ENCODE measurements at places on chromosomes 2 and 18. TPM values are rescaled to one million over a fixed set of nuclear protein-coding genes. Genes with fewer than 3 reads are reported as not detected.

DNA sequence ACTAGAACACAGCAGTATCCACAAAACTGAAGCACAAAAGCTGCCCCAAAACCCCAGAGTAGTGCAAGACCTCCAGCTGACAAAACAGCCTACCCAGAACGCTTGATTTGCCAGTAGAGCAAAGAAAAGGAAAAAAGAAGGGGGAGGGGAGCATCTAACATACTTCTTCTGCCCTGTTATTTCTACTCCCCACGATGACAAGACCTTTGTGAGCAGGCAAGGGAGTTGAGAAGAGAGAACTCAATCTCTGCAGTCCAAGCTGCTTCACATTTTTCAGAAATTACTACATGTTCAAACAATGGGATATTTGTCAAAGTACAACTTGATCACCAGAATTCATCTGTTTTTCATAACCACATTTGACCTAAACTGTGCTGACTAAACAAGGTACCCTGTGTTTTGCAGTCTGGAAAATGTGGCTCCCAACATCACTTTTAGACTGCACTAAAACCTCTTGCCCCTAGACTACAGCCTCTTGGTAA, 286.7 kb downstream of the EXOC6B start:
- H3K27me3 ChIP-seq = no peaks in the 10 kb centered on the region
- H3K36me3 ChIP-seq = no peaks in the 10 kb centered on the region
- no peak for DNase-seq
- H3K4me1 ChIP-seq = peaks cover 12% of the 10 kb centered on the region
- H3K27ac ChIP-seq = peak overlapping the region; percentile 7
- no peak overlapping the region for H3K4me3 ChIP-seq

DNA sequence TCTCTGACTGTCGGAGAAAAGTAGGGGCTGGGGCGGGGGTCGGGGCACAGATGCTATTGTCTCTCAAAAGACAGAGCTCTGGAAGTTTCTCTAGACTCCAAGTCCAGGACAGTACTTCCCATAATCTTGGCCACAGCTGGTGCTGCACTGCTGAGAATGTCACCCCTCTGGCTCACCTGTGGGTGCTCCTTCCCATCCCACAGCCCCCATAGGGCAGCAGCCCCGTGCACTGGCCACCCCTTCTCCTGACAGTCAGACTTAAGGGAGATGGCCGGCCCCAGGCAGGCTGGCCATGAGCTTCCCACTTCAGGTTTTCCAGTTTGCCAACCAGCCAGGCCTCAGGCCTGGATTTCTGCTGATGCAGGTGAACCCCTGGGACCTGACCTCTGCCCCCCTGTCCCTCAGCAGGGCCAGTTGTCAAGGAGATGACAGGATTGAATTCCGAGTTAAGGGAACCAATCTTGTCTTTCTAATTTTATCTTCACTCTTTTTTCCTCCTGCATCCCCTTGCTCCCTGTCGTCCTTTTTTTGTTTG, 30.2 kb upstream of the BOD1L2 start:
- no peak for DNase-seq
- no peak overlapping the region for H3K4me3 ChIP-seq
- no peak overlapping the region for H3K27ac ChIP-seq
- H3K4me1 ChIP-seq = no peaks in the 10 kb centered on the region
- peaks cover 13% of the 10 kb centered on the region for H3K27me3 ChIP-seq

DNA sequence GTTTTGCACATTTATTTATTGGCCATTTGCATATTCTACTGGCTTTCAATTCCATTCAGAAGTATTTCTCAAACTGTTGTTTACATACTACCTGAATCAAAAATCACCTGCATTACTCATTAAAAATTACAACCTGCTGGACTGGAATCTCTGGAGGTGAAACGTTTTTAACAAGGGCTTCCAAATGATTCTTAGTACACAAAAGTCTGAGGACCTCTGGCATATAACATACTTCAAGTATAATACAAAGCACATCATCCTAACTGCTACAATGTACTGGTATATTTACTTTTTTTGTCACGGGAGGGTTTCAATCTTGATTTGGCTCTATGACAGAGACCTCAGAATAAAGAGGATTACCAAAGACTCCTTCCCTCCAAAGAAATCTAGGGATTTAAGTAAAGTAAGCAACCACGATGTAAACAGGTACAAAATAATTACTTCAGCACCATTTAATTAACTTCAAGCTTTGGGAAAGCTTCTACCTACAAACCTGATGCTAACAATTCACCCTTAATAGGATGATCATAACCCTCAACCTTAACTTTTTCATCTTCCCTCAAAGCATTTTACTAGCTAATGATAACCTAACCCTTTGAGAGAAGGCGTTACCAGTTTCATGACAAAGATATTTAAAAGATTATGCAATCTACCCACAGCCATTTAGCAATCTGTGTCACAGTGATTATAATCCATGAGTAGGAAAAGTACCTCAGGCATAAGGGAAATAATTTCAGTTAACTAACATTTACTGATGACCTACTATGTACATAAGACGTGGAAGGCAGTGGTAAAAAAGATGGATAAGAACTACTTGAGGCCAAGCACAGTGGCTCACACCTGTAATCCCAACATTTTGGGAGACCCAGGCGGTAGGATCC, 24.7 kb downstream of the ATAD2B start:
- no peak overlapping the region for H3K27ac ChIP-seq
- H3K36me3 ChIP-seq = no peaks in the 10 kb centered on the region
- no peak overlapping the region for H3K4me3 ChIP-seq
- H3K4me1 ChIP-seq = peaks cover 30% of the 10 kb centered on the region

GRCh38 chr2:189849550-189849949, 65.3 kb downstream of the PMS1 start:
- H3K27ac ChIP-seq = no peak overlapping the region
- DNase-seq = no peak
- peaks cover 11% of the 10 kb centered on the region for H3K36me3 ChIP-seq
- H3K27me3 ChIP-seq = no peaks in the 10 kb centered on the region

DNA sequence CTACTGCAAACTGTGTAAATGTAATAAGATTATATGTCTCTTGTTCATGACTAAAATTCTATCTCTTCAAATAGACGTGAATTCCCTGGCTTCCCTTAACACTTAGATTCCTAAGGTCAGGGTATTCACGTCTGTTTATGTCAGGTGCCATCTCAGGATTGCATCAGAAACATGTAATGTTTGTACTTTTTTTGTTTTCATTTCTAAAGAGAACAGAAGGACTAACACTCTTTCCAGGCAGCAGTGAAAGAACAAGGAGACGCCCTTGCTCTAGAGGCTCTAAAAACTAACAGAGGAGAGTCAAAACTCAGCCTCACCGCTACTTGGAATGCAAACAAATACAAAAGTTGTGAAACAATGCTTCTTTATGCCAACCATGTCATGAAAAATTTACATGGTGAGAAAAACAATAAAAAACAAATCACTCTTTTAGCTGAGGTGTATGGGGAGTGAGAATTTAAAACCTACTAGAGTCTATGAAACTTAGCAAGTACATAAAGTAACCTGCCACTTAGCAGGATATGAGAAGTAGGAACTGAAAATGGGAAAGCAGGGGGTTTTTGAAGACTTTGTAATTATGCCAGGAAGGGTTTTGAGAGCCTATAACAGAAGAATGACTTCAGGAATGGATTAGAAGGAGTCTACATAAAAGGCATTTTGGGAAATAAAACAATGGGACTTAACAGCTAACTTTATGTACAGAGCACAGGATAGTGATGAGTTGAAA, 522.7 kb downstream of the THSD7B start:
- DNase-seq = no peak
- no peak overlapping the region for H3K27ac ChIP-seq
- peaks cover 4% of the 10 kb centered on the region for H3K27me3 ChIP-seq
- no peaks in the 10 kb centered on the region for H3K36me3 ChIP-seq

- H3K4me1 ChIP-seq = no peaks in the 10 kb centered on the region
- H3K36me3 ChIP-seq = no peaks in the 10 kb centered on the region
- H3K27ac ChIP-seq = no peak overlapping the region
- H3K27me3 ChIP-seq = peaks cover 75% of the 10 kb centered on the region
Measured at GRCh38 chr2:113028112-113028511, 22.9 kb downstream of the IL36A start.

- peaks cover 27% of the 10 kb centered on the region for H3K4me1 ChIP-seq
- peak overlapping the region; percentile 82 for H3K27ac ChIP-seq
- H3K36me3 ChIP-seq = no peaks in the 10 kb centered on the region
- no peaks in the 10 kb centered on the region for H3K27me3 ChIP-seq
Measured at GRCh38 chr18:811182-811891, 705 bp downstream of the YES1 start.

DNA sequence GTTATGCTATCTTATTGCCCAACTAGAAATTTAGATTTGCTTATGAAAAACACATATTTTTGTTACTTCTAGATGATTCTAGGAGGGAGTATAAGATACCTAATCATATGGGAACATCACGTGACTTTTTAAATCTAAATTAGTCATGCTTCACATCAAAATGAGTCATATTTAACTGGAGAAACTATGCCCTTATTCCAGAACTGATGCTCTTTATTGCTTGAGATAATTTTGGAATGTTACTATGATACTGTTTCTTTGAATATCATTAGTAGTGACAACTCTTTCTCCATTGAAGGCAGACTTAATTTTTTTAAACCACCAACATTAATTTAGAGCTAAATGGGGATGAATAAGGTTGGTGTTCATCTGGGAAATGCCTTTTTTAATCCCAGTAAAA, 19.9 kb upstream of the ELAC1 start:
- no peak overlapping the region for H3K27ac ChIP-seq
- peaks cover 3% of the 10 kb centered on the region for H3K4me1 ChIP-seq
- no peaks in the 10 kb centered on the region for H3K27me3 ChIP-seq

- H3K27ac ChIP-seq = no peak overlapping the region
- DNase-seq = no peak
- no peaks in the 10 kb centered on the region for H3K36me3 ChIP-seq
- H3K4me1 ChIP-seq = peaks cover 14% of the 10 kb centered on the region
Measured at GRCh38 chr2:136764452-136765255, 691 bp upstream of the THSD7B start.

DNA sequence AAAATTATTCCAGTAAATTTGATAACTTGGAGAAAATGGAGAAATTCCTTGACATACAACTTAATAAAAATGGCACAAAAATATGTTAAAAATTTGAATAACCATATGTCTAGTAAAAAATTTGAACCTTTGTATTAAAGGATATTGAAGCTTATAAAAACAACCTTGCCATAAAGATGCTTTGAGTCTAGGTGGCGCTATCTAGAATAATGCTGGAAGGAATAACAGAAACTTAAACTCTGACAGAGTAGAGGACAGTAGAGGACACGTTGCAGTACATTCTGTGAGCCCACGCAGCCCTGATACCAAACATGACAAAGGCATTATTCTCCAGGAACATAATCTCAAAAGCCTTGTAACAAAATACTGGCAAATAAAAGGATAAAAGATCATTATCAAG, 44.7 kb upstream of the ALKAL2 start:
- H3K4me1 ChIP-seq = peaks cover 39% of the 10 kb centered on the region
- no peaks in the 10 kb centered on the region for H3K27me3 ChIP-seq
- H3K4me3 ChIP-seq = no peak overlapping the region
- DNase-seq = no peak
- peaks cover 27% of the 10 kb centered on the region for H3K36me3 ChIP-seq
- H3K27ac ChIP-seq = no peak overlapping the region

- no peak for DNase-seq
- H3K4me3 ChIP-seq = peak overlapping the region; percentile 88
- peaks cover 61% of the 10 kb centered on the region for H3K4me1 ChIP-seq
- H3K36me3 ChIP-seq = no peaks in the 10 kb centered on the region
- H3K27ac ChIP-seq = peak overlapping the region; percentile 92
Measured at GRCh38 chr2:213150315-213151097, 906 bp downstream of the IKZF2 start.

- H3K27ac ChIP-seq = no peak overlapping the region
- H3K4me1 ChIP-seq = peaks cover 8% of the 10 kb centered on the region
- H3K4me3 ChIP-seq = no peak overlapping the region
- no peak for DNase-seq
- no peaks in the 10 kb centered on the region for H3K36me3 ChIP-seq
- H3K27me3 ChIP-seq = no peaks in the 10 kb centered on the region
Measured at GRCh38 chr2:166882851-166883250, 5.4 kb upstream of the XIRP2 start.

DNA sequence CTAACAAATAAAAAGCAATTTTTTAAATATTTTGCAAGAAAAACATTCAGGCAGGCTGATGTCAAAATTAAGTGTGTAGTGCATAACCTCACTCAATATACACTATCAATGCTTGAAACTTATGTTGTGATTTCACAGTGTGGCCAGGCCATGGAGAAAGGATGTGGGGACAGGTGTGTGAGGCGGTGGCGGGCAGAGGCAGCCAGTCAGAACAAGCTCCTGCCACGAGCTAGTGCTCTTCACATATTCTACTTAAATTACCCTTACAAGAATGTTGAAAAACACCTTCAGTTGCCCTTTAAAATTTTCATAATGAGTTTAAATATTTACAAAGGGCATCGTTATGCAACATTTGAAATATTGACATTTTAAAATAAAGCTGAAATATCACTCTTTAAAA, 43.2 kb downstream of the CYB5A start:
- H3K4me1 ChIP-seq = peaks cover 7% of the 10 kb centered on the region
- peaks cover 4% of the 10 kb centered on the region for H3K36me3 ChIP-seq
- no peak overlapping the region for H3K27ac ChIP-seq
- no peak for DNase-seq
- no peak overlapping the region for H3K4me3 ChIP-seq
- H3K27me3 ChIP-seq = no peaks in the 10 kb centered on the region

GRCh38 chr2:120509991-120510735, 164.2 kb downstream of the INHBB start:
- peaks cover 9% of the 10 kb centered on the region for H3K4me1 ChIP-seq
- DNase-seq = no peak

- H3K4me1 ChIP-seq = peaks cover 8% of the 10 kb centered on the region
- H3K27ac ChIP-seq = no peak overlapping the region
- H3K36me3 ChIP-seq = peaks cover 24% of the 10 kb centered on the region
- no peaks in the 10 kb centered on the region for H3K27me3 ChIP-seq
Measured at GRCh38 chr2:178530625-178531142, 50.4 kb downstream of the PLEKHA3 start.

Gene UGT1A3
- not detected for total RNA-seq

Gene HOXD1
- not detected for total RNA-seq

Gene GPR35
- 2.8 TPM for total RNA-seq

Gene BCL11A
- total RNA-seq = 15.4 TPM

Gene ONECUT2
- total RNA-seq = 0.05 TPM

Gene CDCA7
- total RNA-seq = 5.9 TPM
